ENCODE measurements at places on chromosomes 3 and 15.

GRCh38 chr3:124780761-124781475 lies 50.7 kb downstream of the UMPS start:
- DNase-seq = no peak

GRCh38 chr3:188687389-188687788 lies 484.4 kb upstream of the TPRG1 start:
- DNase-seq = no peak

- no peak for DNase-seq
Measured at GRCh38 chr3:19348941-19349564, 200.7 kb downstream of the KCNH8 start.

DNA sequence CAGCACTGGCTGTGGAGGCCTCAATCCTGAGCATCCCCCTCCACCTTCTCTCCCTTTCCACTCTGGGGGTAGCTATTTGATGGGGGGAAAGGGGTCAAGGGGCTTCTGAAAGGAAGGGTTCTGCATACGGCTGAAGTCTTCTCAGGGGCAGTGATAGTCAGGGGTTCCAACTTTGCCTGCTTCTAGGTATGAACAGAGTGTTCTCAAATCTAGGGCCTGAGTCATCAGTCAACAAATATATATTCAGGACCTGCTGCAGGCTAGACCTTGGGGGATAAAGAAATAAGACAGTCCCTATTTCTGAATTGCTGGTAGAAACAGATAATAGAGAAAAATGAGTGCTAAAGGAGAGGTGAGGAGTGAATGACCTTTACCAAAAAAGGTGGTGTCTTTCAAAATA lies 12.8 kb downstream of the RGMA start:
- no peak for DNase-seq

- DNase-seq = no peak
Measured at GRCh38 chr15:32861761-32862160, 144.0 kb downstream of the GREM1 start.

DNA sequence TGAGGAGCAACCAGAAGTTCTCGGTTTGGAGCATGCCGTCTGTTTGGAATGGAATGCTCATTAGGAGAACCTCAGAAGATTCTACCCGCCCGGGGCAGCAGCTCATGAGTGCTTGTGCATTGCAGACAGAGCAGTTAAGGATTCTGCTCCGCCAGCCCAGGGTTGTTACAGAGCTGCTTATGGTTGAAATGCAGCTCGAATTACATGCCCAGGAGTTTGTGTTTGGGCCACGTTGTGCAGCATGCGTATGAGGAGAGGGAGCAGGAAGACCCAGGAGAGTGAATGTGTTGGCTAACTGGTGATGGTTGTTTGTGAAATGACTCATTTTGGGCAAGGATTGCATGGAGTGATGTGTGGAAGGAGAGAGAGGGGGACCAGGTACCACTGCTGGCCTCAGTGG lies 9.0 kb downstream of the FGD5 start:
- DNase-seq = no peak

DNA sequence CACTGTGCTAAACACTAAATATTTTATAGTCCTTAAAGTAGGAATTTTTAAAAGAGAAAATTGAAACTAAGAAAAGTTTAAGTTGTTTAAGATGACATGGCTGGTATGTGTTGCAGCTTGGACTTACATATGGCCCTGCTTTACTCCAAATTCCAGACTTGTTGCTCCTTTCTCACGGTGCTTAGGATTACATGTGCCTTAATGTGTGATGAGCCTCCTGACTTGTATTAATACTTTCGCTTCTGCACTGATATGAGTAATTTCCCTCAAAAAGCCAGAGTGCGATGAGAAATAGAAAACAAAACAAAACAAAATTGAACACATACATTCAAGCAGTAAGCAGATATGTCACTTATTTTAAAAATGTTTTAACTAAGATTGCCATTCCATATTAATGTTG lies 250.2 kb downstream of the VGLL3 start:
- no peak for DNase-seq

- DNase-seq = no peak
Measured at GRCh38 chr3:50269977-50270413, 1.0 kb downstream of the SEMA3B start.

- no peak for DNase-seq
Measured at GRCh38 chr3:46897031-46897430, 19.5 kb downstream of the PTH1R start.

DNA sequence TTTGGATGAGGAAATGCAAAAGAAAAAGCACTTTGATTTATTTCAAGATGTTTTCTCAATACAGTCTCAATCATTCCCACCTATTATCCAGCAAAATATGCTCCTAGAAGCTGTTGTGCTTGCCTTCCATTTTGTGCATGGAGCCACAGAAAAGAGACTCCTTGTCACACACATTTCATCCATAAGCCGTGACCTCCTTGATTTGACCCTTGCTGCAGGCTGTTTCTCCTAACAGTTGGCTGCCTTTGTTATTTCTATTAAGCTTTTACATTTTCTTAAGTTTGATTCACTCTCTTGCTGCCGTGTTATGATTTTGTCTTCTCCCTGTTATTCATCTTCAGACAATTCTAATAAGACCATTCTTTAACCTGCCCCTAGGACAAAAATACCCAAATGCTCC lies 124.2 kb upstream of the PLAAT1 start:
- DNase-seq = no peak

- DNase-seq = no peak
Measured at GRCh38 chr15:90219421-90220141, 14.2 kb downstream of the CIB1 start.
